ENCODE measurements at places on chromosomes 7 and 10.

- DNase-seq = no peak
Observed at GRCh38 chr7:133201470-133201869, 51.4 kb upstream of the EXOC4 start.

- no peak for DNase-seq
Observed at GRCh38 chr10:43855667-43856210, 207.1 kb upstream of the ZNF32 start.

- no peak for DNase-seq
Observed at GRCh38 chr10:43252166-43252782, 14.6 kb downstream of the RASGEF1A start.

GRCh38 chr7:155316427-155317113 lies 18.9 kb downstream of the INSIG1 start:
- no peak for DNase-seq

GRCh38 chr7:127692200-127692599 lies 40.2 kb downstream of the SND1 start:
- DNase-seq = no peak

GRCh38 chr10:90999512-91000172 lies 78.8 kb upstream of the ANKRD1 start:
- no peak for DNase-seq

Data from fibroblast of the aortic adventitia (primary cell).